Mesendoderm (in vitro differentiated cells): ENCODE measurements at places on chromosomes 12 and 14.
A peak's percentile ranks its signal among the peaks of the same experiment; 100 is the strongest.

DNA sequence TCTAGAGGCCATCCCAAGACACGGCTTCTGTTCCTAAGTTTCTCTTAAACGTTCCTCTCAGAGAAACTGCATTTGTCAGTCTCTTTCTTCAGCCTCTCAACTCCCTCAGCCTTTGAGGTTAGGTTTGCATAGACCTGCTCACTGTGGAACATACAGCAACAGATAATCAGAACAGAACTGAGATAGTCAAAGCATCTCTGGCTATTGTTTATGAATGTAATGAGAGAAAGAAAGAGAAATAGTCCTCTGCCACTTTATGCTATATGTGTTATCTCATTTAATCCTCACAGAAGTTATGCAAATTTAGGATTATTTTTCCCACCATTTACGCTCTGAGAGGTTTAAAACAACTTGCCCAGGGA lies 190.6 kb downstream of the PHLDA1 start:
- no peak for DNase-seq
- no peak overlapping the region for H3K27ac ChIP-seq
- no peaks in the 10 kb centered on the region for H3K27me3 ChIP-seq
- no peaks in the 10 kb centered on the region for H3K4me1 ChIP-seq
- no peaks in the 10 kb centered on the region for H3K36me3 ChIP-seq

DNA sequence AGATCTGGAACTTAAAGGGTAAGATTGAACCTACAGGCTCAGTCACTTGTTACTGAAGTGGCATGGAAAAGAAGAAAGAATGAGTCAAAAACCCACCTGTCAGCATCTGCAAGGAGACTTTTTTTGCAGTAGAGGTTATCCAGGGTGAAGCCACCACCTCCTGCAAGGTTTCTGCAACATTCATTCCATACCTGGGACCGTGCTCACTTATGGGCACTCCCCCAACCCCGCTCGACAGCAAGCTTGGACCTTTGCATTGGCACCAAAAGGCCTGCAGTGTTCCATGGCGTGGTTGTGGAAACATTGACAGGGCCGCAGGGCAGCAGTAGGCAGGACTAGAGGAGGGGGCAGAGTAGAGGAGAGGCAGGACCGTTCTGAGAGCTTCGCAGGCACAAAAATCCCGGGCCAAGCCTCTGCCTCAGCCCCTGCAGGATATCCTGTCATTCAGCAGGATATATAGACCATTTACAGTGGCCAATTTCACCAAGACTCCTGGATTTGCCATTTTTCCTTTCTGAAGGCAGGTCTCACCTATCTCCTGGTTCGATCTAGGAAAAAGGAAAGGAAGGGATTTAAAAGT lies at the start of gene STAB2:
Gene STAB2, plus strand, starts transcription at position 483 of the 580 bp plus-strand sequence. CDS start 204 bp downstream, outside the sequence.
- no peak within 1 kb of the TSS for H3K4me3 ChIP-seq
- no peak for DNase-seq
- no peaks in the 10 kb centered on the region for H3K27me3 ChIP-seq
- H3K27ac ChIP-seq = no peak within 1 kb of the TSS

DNA sequence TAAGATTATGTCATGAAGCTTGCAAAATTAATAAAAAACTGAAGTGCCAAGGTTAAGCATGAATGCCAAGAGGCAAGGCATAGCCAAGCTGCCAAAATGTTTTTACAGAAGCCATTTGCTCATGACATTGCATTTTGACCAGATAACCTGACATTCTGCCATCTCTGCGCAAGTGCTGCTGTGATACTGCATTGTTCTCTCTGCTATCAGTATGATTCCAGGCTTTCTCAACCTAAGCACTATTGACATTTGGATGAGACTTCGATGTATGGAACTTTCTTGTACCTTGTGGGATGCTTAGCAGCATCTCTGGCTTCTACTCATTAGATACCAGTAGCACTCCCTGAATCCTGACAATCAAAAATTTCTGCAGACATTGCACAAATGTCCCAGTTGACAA lies 139.2 kb downstream of the RASSF9 start:
- H3K36me3 ChIP-seq = no peaks in the 10 kb centered on the region
- H3K27ac ChIP-seq = no peak overlapping the region
- H3K4me3 ChIP-seq = no peak overlapping the region
- no peaks in the 10 kb centered on the region for H3K4me1 ChIP-seq
- no peaks in the 10 kb centered on the region for H3K27me3 ChIP-seq
- DNase-seq = no peak

DNA sequence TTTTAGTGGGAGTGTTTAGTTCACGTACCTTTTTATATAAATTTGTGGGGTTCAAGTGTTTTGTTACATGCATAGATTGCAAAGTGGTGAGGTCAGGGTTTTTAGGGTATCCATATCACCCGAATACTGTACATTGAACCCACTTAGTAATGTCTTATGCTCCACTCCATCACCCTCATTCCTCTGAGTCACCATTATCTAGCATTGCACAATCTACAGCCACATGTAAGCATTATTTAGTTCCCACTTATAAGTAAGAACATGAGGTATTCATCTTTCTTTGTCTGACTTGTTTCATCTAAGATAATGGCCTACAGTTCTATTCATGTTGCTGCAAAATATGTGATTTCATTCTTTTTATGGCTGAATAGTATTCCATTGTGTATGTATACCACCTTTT lies 583.7 kb upstream of the LRFN5 start:
- DNase-seq = no peak
- H3K36me3 ChIP-seq = no peaks in the 10 kb centered on the region
- H3K4me1 ChIP-seq = no peaks in the 10 kb centered on the region

DNA sequence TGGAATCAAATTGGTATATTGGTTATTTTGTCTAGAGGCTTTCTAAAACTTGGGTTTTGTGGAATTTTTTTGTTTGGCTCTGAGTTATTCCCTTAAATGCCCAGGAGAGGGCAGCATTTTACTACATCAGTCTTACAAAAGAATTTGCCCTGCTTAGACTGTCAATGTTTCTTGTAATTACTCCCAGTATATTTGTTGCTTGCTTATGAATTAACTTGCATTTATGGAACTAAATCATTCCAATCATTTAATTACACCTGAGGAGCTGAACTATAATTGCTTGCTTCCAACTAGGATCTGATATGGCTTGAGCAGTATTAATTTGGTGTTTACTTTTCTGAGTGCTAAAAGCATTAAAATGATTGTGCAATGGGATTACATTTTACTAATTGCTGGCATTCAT lies 48.7 kb downstream of the MIPOL1 start:
- H3K36me3 ChIP-seq = no peaks in the 10 kb centered on the region
- no peak overlapping the region for H3K4me3 ChIP-seq
- no peaks in the 10 kb centered on the region for H3K4me1 ChIP-seq
- no peak overlapping the region for H3K27ac ChIP-seq
- no peaks in the 10 kb centered on the region for H3K27me3 ChIP-seq
- DNase-seq = peak; percentile 46

- no peak overlapping the region for H3K27ac ChIP-seq
- H3K27me3 ChIP-seq = no peaks in the 10 kb centered on the region
- peak; percentile 78 for DNase-seq
- H3K4me3 ChIP-seq = no peak overlapping the region
- H3K36me3 ChIP-seq = no peaks in the 10 kb centered on the region
Observed at GRCh38 chr12:65495233-65495632, 216.8 kb downstream of the MSRB3 start.

GRCh38 chr14:61656341-61656740 lies 39.0 kb upstream of the HIF1A start:
- DNase-seq = no peak
- H3K36me3 ChIP-seq = no peaks in the 10 kb centered on the region
- H3K4me3 ChIP-seq = no peak overlapping the region
- no peaks in the 10 kb centered on the region for H3K27me3 ChIP-seq
- H3K4me1 ChIP-seq = no peaks in the 10 kb centered on the region
- no peak overlapping the region for H3K27ac ChIP-seq

DNA sequence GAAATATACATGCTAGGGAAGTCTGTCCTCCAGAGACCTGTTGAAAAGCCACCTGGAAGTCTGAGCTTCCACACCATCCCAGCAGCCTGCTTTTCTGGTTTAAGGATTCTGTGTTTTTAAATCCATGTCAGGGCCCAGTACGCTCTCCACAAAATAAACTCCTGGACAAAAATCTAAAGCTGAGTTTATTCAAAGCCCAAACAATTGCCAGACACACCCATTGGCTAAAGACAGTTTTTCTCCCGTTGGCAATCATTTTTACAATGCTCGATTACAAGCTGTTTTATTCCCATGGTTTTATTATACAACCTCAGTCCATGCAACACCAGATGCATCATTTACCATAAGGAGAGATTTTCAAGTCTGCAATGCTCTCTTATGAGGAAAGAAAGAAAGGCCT lies 94.5 kb downstream of the MYRFL start:
- no peak for DNase-seq
- H3K36me3 ChIP-seq = no peaks in the 10 kb centered on the region
- H3K4me3 ChIP-seq = no peak overlapping the region
- no peaks in the 10 kb centered on the region for H3K4me1 ChIP-seq

DNA sequence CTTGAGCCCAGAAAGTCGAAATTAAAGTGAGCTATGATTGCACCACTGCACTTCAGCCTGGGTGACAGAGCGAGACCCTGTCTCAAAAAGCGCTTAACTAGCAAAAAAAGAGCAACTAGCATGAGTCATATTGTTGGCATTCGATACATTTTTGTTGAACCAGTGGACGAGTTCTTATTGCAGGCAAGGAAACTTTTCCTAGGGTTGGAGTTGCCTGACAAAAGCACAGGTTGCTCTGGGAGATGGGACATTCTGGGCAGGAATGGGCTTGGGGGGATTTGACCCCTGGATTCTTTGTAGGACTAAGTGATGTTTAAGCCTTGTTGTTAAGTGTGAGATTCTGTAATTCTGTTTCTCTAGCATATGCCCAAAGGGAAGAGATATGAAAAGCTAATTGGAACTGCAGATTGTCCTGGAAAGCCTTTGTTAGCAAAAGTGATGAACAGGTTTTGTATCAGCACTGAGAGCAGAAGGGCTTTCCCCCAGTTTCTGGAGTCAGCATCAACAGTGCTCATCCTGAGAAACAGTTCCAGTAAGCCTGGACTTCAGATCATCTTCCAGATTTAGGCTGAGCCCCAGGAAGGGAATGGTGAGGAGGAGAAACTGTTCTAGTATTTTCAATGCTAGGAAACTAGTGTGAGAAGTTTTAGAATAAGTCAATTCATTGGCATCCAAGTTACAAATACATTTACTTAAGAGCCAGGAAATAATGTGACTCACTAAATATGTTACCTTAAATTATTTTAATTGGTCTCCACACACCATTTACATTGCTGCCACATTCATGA lies 123.1 kb downstream of the SRGAP1 start:
- H3K4me1 ChIP-seq = peaks cover 2% of the 10 kb centered on the region
- no peak overlapping the region for H3K27ac ChIP-seq
- H3K36me3 ChIP-seq = no peaks in the 10 kb centered on the region

DNA sequence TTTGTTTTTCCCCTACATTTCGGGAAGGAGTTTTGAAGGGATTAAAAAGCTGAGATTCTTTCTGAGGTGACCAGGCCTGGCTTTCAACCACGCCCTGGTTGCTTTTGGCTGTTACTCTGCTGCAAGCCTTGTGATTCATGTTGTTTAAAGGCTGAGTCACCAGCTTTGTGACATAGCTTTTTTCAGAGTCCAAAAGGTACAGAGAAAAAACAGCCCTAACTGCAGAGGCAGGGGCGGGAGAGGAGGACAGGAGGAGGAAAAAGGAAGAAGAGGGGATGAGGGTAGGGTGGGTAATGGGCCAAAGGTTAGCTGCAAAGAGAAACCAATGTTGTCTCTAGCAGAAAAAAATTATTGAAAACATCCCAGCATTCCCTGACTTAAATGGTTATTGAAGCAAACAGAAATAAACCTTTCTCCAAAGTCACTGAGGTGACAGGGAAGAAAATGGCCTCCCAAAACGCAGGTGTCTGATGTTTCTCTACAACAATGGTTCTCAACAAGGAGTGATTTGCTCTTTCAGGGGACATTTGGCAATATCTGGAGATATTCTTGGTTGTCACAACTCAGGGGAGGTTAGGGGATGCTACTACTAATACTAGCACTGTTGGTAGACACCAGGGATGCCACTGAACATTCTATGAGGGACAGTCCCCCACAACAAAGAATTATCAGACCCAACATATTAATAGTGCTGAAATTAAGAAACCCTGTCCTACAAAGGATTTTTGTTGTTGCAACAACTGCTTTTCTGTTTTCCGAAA lies 2.1 kb upstream of the UBC start:
- DNase-seq = peak; percentile 89
- no peak overlapping the region for H3K4me3 ChIP-seq
- peaks cover 6% of the 10 kb centered on the region for H3K36me3 ChIP-seq
- peaks cover 16% of the 10 kb centered on the region for H3K4me1 ChIP-seq
- H3K27ac ChIP-seq = peak overlapping the region; percentile 65

DNA sequence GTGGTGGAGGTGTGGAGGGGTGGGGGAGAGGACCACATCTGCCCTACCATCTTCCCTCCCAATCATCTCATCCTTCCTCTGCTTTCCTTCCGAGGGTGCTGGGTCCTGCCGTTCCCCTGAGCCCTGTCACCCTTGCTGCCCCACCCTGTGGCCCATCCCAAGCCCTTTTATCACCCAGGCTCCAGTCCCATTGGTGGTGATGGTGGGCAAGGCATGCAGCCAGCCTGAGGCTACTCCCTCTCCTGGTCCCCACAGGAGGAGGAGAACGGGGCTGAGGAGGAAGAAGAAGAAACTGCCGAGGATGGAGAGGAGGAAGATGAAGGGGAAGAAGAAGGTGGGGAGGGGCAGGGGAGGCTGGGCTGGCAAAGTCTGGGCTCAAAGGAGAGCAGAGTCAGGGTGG lies 2.7 kb upstream of the LAG3 start:
- no peak overlapping the region for H3K4me3 ChIP-seq
- H3K36me3 ChIP-seq = peaks cover 5% of the 10 kb centered on the region
- H3K27ac ChIP-seq = no peak overlapping the region
- peaks cover 4% of the 10 kb centered on the region for H3K27me3 ChIP-seq
- no peak for DNase-seq
- H3K4me1 ChIP-seq = peaks cover 13% of the 10 kb centered on the region

GRCh38 chr12:32312049-32312670 lies 87.2 kb upstream of the FGD4 start:
- H3K27me3 ChIP-seq = no peaks in the 10 kb centered on the region
- no peak overlapping the region for H3K27ac ChIP-seq
- peaks cover 3% of the 10 kb centered on the region for H3K4me1 ChIP-seq
- no peaks in the 10 kb centered on the region for H3K36me3 ChIP-seq
- H3K4me3 ChIP-seq = no peak overlapping the region

DNA sequence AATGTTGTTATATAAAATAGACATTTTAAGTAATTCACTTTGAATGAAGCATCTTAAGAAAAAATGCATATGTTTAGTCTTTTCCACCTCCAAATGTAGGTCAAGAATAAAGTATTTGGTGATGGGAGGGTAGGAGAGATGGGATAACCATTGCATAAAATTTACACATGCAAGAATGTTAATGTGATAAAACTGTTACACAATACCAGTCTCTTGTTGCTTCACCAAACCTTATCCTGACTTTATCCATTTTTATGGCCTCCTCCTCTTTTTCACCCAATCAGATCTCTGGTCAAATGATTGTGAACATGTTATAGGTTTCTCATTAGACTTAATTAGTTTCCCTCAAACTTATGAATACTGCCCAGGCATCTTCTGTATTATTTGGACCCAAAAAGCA lies 994.5 kb upstream of the FLRT2 start:
- H3K27ac ChIP-seq = no peak overlapping the region
- H3K27me3 ChIP-seq = no peaks in the 10 kb centered on the region
- H3K4me3 ChIP-seq = no peak overlapping the region
